ENCODE measurements at places on chromosomes 5 and 9. TPM values are rescaled to one million over a fixed set of nuclear protein-coding genes. Genes with fewer than 3 reads are reported as not detected.

The APBA1 gene
- total RNA-seq = 8.8 TPM

The ANKRD18A gene
- total RNA-seq = not detected

The BAAT gene
- not detected for total RNA-seq

The DPYSL3 gene
- total RNA-seq = 135 TPM

The HSPA4 gene
- total RNA-seq = 108 TPM

The CBY3 gene
- total RNA-seq = not detected

The PCDHGA6 gene
- total RNA-seq = 4.8 TPM

The PCDHGB5 gene
- 17.5 TPM for total RNA-seq

The ASTN2 gene
- total RNA-seq = 11.3 TPM

The BTNL9 gene
- not detected for total RNA-seq

The PALM2AKAP2 gene
- total RNA-seq = 9.9 TPM

The PCDHGB3 gene
- total RNA-seq = 5.8 TPM

The CTXN3 gene
- total RNA-seq = not detected

The LRRC19 gene
- total RNA-seq = not detected

The THBS4 gene
- 1.5 TPM for total RNA-seq

The CSNK1G3 gene
- total RNA-seq = 57.0 TPM

The GMCL2 gene
- under 0.01 TPM for total RNA-seq

The CER1 gene
- not detected for total RNA-seq

The C7 gene
- under 0.01 TPM for total RNA-seq

The ANKRD34B gene
- total RNA-seq = not detected

The SLC44A1 gene
- 36.2 TPM for total RNA-seq

Data from fibroblast of lung (primary cell).